Thoracic aorta (tissue), 2 donors: ENCODE measurements at places on chromosomes 16 and 17. TPM values are rescaled to one million over a fixed set of nuclear protein-coding genes. Genes with fewer than 3 reads are reported as not detected.
A peak's percentile ranks its signal among the peaks of the same experiment; 100 is the strongest.

NPIPA7 gene
- total RNA-seq: 12.9 TPM

DNA sequence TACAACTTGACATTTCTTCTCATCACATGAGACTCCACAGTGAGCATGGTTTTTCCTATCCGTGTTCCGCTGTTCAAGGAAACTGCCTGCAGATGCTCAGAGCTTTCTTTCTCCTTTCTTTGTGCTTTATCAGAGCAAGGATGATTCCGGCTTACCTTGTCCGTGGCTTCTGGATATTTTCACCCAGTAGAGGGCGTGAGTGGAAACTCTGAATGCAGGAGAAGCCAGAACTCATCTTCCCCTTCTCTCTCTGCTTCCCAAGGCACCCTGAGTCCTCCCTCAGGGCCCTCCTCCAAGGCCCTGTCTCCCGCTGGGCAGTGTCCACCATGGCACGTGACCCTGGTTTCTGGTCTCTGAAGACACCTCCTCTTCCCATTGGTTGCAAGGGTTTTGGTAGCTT lies 721.1 kb upstream of the RBFOX1 start:
- H3K27ac ChIP-seq: no peak overlapping the region
- DNase-seq: no peak
- H3K4me3 ChIP-seq: no peak overlapping the region
- no peaks in the 10 kb centered on the region for H3K36me3 ChIP-seq

- no peak for DNase-seq
- no peaks in the 10 kb centered on the region for H3K4me1 ChIP-seq
- no peaks in the 10 kb centered on the region for H3K27me3 ChIP-seq
- H3K36me3 ChIP-seq: no peaks in the 10 kb centered on the region
- H3K27ac ChIP-seq: no peak overlapping the region
Observed at GRCh38 chr16:89596957-89597649, 16.3 kb upstream of the DPEP1 start.

CASKIN1 gene
- total RNA-seq: not detected

- H3K36me3 ChIP-seq: peaks cover 12% of the 10 kb centered on the region
- peak overlapping the region; percentile 72 for H3K4me3 ChIP-seq
- no peaks in the 10 kb centered on the region for H3K27me3 ChIP-seq
- H3K27ac ChIP-seq: no peak overlapping the region
- no peak for DNase-seq
Observed at GRCh38 chr17:43900858-43901754, 6.2 kb downstream of the MPP2 start.
